Stimulated activated CD8-positive, alpha-beta memory T cell treated with anti-CD3 and anti-CD28 coated beads, Interleukin-4, amount 100 ng/mL, for 1 hour (primary cell): ENCODE measurements at places on chromosomes 1 and 21.

DNA sequence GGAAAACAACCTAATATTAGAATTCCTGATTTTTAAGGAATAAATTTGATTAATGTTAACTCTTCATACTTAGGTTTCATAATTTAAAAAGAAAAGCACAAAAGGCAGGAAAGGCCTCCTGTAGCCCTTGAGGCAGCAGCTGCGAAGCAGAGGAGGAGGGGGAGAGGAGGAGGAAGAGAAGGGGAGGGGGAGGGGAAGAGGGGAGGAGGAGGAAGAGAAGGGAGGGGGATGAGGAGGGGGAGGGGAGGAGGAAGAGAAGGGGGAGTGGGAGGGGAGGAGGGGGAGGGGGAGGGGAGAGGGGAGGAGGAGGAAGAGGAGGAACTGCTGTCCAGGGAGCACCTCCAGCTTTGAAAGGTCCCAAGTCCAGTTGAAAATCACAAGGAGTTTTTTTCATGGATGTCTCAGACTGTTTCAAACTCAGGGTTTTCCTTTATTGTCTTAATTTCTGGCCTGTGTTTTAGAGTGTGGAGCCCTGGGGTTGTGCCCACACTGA lies 35.1 kb upstream of the DIP2A start:
- no peak for DNase-seq

DNA sequence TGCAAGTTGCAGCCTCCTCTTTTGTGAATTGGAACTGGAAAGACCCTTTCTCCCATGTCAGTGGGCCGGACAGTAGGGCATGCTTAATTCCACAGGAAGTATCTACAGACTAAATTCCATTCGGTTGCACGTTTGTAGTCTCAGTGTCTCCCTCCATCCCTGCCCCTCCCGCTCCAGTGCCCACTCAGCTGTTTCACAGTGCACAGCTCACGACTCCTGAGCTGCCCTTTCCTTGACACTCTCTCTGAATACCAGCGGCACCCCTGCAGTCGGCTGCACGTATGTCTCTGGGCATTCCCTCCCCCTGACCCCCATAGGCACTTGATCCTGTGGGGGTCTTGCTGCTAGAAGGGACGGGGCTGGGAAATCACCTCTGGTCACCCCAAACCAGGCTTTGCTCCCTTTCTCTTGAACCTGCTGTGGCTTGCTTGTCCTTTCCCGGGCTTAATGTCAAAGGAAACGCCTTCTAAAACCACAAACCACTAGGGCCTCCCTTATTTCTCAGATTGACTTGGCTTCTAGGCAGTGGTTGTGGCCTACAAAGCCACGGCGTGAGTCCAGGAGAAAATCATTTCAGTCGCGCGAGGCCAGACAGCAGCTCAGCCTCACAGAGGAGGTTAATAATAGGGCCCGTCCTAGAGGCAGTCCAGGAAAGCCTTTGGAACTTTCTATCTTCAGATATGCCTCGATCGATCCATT lies 365.3 kb upstream of the PROX1 start:
- DNase-seq, result no peak

GRCh38 chr1:247345881-247346280 lies 14.2 kb upstream of the ZNF496 start:
- DNase-seq, result no peak

- DNase-seq, result no peak
Observed at GRCh38 chr1:182626527-182626926, 22.3 kb upstream of the RGS16 start.

- no peak for DNase-seq
Observed at GRCh38 chr1:75423136-75423535, 187.8 kb downstream of the SLC44A5 start.

- DNase-seq, result no peak
Observed at GRCh38 chr1:117589544-117589943, 16.3 kb upstream of the TENT5C start.

- DNase-seq, result no peak
Observed at GRCh38 chr1:88141499-88142074, 542.5 kb upstream of the PKN2 start.

GRCh38 chr1:82116105-82116504 lies 315.4 kb downstream of the ADGRL2 start:
- DNase-seq, result no peak

- DNase-seq, result no peak
Observed at GRCh38 chr1:53603431-53603830, 135.5 kb downstream of the GLIS1 start.

- DNase-seq, result no peak
Observed at GRCh38 chr1:180633057-180634056, 1.5 kb downstream of the XPR1 start.

DNA sequence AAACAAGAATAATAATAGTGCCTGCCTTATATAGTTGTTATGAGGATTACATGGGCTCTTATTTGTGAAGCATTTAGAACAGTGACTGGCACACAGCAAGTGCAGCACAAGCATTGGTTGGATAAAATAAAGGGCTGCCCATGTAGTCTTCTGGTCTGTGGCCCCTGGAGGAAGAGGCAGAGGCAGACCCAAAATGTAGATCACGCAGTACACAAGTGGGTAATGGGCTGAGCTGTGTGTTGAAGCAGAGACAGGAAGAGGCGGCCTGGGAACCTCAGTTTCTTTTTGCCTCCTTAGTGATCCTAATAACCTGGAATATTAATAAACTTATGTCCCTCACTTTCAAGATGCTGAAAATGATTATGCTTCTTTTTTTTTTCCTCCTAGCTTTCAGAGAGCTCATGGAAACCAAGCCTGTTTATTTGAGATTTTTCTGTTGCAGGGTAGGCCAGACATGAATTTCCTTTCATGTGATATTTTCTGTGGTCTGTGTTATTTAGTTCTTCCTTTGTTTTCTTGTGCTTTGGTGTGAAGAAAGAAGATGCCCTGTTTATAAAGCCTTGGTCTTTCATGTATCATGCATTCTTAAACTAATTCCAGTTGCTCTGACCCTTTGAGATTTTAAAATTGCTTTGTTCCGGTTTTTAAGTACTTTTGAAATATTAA lies 42.5 kb downstream of the LRRC8D start:
- DNase-seq, result no peak

- DNase-seq, result no peak
Observed at GRCh38 chr1:182173808-182174512, 112.4 kb upstream of the ZNF648 start.

DNA sequence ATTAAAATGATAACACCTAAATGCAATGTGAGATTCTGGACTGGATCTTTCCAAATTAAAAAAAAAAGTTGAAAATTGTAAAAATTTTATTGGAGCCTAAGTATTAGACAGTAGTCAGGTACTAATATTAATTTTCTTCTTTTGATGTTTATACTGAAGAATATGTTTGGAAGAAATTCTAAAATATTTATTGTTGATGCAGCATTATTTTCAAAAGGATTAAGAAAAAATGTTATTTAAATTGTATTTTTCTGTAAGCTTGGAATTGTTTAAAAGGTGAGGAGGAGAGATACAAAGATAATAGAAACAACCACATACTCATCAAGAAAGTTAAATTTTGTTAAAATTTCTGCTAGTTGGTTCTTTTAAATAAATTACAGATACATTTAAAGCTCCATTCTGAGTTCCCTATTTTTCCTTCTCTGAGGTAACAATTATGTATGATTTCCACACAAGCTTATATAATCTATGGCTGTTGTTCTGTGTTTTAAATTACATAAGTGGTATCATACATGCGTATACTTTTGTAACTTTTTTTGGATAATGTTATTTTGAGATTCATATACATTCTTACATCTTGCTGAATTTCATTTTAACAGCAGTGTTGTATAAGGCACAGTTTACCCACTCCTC lies 180.3 kb upstream of the RGS18 start:
- DNase-seq, result no peak

GRCh38 chr1:26134466-26134865 lies 22.8 kb downstream of the PDIK1L start:
- DNase-seq, result no peak

DNA sequence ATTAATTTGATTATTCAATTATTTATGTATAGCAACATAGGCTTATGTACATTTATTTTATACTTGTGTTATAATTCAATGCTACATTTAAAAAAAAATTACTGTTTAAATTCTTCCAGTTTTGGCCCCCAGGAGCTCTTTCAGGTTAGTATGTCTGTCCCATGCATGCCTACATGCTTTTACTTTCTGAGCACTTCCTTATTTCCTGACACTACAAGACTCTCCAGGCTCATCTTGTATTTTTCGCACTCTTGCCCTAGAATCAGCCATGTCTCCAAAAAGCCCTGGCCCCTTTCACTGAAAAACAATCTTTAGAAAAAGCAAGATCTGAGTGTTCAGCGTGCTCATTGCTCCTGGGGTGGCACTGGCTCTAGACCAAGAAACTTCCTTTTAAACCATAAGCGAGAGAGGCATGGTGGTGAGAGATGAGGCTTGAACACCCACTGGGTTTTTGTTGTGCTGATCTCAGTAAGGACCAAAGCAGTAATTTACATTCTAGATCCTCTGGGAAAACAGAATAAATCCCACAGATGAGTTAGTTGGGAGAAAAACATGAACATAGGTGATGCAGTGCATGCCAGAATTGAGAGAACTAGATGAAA lies 95.0 kb downstream of the SLC30A10 start:
- DNase-seq, result no peak
